ENCODE measurements at places on chromosomes 1 and 21.

- no peaks in the 10 kb centered on the region for H3K36me3 ChIP-seq
- H3K4me1 ChIP-seq, result no peaks in the 10 kb centered on the region
Measured at GRCh38 chr1:204882479-204882878, 11.8 kb downstream of the NFASC start.

GRCh38 chr1:231814021-231814420, 187.4 kb downstream of the DISC1 start:
- no peaks in the 10 kb centered on the region for H3K4me1 ChIP-seq
- DNase-seq, result no peak
- no peak overlapping the region for H3K27ac ChIP-seq
- H3K27me3 ChIP-seq, result no peaks in the 10 kb centered on the region
- no peaks in the 10 kb centered on the region for H3K36me3 ChIP-seq

DNA sequence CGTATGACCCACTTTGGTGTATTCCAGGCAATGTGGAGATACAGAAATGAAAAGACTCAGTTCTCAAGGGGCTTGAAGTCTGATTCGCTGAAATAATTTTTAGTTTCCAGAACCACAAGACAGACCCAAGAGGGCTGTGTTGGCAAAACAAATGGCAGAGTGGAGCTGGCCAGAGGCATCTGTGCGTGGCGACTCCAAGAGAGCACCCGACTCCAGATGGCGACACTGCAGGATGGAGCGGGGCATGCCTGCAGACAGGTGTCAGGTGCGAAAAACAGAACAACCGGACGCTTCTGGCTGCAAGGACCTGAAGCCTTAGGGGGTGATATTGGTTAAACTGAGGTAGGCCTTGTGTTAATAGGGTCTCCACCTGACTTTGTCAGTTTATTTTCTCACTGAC, 31.7 kb upstream of the COQ8A start:
- DNase-seq, result no peak
- no peaks in the 10 kb centered on the region for H3K27me3 ChIP-seq
- H3K36me3 ChIP-seq, result peaks cover 30% of the 10 kb centered on the region
- no peak overlapping the region for H3K27ac ChIP-seq
- no peak overlapping the region for H3K4me3 ChIP-seq

- H3K27ac ChIP-seq, result peak overlapping the region; percentile 67
- no peaks in the 10 kb centered on the region for H3K36me3 ChIP-seq
- no peak overlapping the region for H3K4me3 ChIP-seq
Measured at GRCh38 chr21:35850029-35850428, 210.3 kb downstream of the SETD4 start.

DNA sequence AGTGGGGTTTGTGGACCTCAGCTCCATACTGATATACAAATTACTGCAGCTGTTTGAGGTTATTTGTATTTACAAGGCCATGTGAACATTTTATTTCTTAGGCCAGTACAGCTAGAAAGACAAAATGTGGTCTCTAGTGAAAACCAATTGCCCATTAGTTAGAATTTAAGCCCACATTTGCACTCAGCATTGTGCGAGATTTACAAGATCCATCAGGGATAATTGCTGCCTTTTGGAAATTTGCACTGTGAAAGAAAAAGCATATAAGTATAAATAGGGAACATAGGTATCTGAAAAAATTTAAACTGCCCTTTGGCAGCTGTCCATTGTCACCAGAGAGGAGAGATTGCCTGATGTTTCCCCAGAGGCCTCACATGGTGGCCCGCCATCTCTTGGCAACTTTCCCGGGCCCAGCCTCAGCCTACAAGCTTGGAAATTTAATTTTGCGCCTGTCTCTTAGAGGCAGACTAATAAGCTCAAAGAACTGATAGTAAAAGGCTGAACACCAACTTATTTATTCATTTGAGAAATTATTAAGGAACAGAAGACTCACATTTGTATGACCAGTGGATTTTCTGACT, 120.7 kb downstream of the MAP3K21 start:
- DNase-seq, result no peak
- no peaks in the 10 kb centered on the region for H3K4me1 ChIP-seq
- no peak overlapping the region for H3K4me3 ChIP-seq
- no peaks in the 10 kb centered on the region for H3K36me3 ChIP-seq
- no peak overlapping the region for H3K27ac ChIP-seq
- no peaks in the 10 kb centered on the region for H3K27me3 ChIP-seq

- no peak overlapping the region for H3K4me3 ChIP-seq
- H3K4me1 ChIP-seq, result peaks cover 46% of the 10 kb centered on the region
- no peak for DNase-seq
- H3K27ac ChIP-seq, result peak overlapping the region; percentile 0
- H3K36me3 ChIP-seq, result no peaks in the 10 kb centered on the region
- no peaks in the 10 kb centered on the region for H3K27me3 ChIP-seq
Measured at GRCh38 chr1:21292984-21293536, 2.8 kb upstream of the ECE1 start.

GRCh38 chr1:1335792-1336248, 4.7 kb downstream of the TAS1R3 start:
- H3K27ac ChIP-seq, result no peak overlapping the region
- H3K36me3 ChIP-seq, result peaks cover 15% of the 10 kb centered on the region
- no peaks in the 10 kb centered on the region for H3K4me1 ChIP-seq

GRCh38 chr1:202547215-202547614, 163.0 kb downstream of the SYT2 start:
- H3K4me3 ChIP-seq, result no peak overlapping the region
- no peak overlapping the region for H3K27ac ChIP-seq
- H3K36me3 ChIP-seq, result no peaks in the 10 kb centered on the region
- peaks cover 6% of the 10 kb centered on the region for H3K4me1 ChIP-seq
- no peaks in the 10 kb centered on the region for H3K27me3 ChIP-seq

GRCh38 chr1:41486371-41487125, 2.1 kb upstream of the EDN2 start:
- no peaks in the 10 kb centered on the region for H3K27me3 ChIP-seq
- H3K4me3 ChIP-seq, result no peak overlapping the region
- H3K4me1 ChIP-seq, result peaks cover 52% of the 10 kb centered on the region
- H3K27ac ChIP-seq, result no peak overlapping the region

DNA sequence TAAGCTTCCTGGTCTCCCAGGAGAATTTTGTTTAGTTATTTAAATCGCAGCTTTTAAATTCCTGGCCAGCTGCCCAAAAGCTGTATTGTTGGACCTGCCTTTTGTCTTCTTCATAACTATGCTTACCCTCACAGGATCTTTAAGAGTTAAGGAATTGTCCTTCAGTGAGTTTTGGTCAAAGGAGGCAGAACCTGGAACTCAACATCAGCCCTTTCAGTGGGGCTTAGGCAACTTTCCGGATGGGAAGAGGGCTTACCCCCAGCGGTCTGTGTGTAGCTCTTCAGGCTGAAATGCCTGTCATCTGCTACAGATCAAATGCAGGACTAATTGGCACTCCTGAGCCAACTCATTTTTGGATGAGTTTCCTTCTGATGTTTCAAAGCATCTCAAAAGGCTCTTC, 402.6 kb downstream of the SIPA1L2 start:
- H3K4me3 ChIP-seq, result no peak overlapping the region
- H3K27me3 ChIP-seq, result no peaks in the 10 kb centered on the region
- H3K27ac ChIP-seq, result no peak overlapping the region
- no peaks in the 10 kb centered on the region for H3K4me1 ChIP-seq
- H3K36me3 ChIP-seq, result no peaks in the 10 kb centered on the region

GRCh38 chr1:223713546-223714420, 1.4 kb downstream of the CAPN2 start:
- H3K27ac ChIP-seq, result peak overlapping the region; percentile 99
- H3K36me3 ChIP-seq, result no peaks in the 10 kb centered on the region
- H3K4me1 ChIP-seq, result peaks cover 65% of the 10 kb centered on the region
- H3K4me3 ChIP-seq, result peak overlapping the region; percentile 91
- DNase-seq, result no peak

- H3K27me3 ChIP-seq, result no peaks in the 10 kb centered on the region
- peaks cover 55% of the 10 kb centered on the region for H3K4me1 ChIP-seq
- H3K36me3 ChIP-seq, result peaks cover 30% of the 10 kb centered on the region
- no peak overlapping the region for H3K27ac ChIP-seq
Measured at GRCh38 chr1:150615346-150616201, 13.8 kb downstream of the ENSA start.

DNA sequence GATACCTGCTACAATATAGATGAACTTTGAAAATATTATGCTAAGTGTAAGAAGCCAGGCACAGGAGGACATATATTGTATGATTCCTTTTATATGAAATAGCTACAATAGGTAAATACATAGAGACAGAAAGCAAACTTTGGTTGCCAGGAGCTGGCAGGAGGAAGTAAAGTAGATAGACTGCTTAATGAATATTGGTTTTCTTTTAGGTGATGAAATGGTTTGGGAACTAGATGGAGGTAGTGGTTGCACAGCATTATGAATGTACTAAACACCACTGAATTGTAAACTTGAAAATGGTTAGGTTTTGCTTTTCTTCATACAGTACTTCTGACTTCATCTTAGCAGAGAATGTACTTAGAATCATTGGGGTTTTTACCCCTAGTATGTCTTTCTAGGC, 21.5 kb downstream of the ABCB10 start:
- peaks cover 84% of the 10 kb centered on the region for H3K36me3 ChIP-seq
- no peak overlapping the region for H3K4me3 ChIP-seq

GRCh38 chr1:35406103-35406502, 137.6 kb downstream of the ZMYM4 start:
- peaks cover 21% of the 10 kb centered on the region for H3K36me3 ChIP-seq
- H3K4me1 ChIP-seq, result no peaks in the 10 kb centered on the region
- no peak overlapping the region for H3K27ac ChIP-seq
- H3K27me3 ChIP-seq, result no peaks in the 10 kb centered on the region

DNA sequence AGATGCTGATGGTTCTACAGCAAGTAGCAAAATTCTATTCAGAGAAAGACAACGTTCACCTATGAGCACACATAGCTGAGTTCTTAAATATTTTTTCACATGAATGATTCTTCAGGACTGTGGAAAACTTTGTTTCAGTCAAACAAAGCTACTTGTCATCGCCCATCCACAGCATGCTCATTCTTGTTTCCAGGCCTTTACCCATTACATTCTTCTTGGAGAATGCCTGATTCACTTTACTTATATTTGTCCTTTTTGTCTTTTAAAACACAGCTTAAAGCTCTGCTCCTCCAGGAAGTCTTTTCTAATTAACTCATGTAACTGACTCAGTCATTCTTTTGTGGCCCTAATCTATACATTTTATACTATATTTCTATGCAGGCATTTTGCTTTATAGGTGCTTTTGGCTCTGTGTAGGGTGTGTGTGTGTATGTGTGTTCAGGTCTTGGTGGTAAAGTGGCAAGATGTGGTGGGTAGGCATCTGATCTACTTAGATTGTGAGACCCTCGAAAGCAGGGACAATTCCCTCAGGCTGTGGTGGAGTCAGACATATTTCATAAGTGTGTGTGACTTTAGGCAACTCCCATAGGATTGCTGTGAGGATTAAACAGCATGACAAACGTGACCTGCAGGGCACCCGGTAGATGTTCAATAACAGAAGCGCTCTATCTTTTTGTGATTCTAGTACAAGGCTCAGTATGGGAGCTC, 11.8 kb upstream of the MARK1 start:
- H3K4me1 ChIP-seq, result no peaks in the 10 kb centered on the region
- H3K27me3 ChIP-seq, result no peaks in the 10 kb centered on the region
- H3K27ac ChIP-seq, result no peak overlapping the region

DNA sequence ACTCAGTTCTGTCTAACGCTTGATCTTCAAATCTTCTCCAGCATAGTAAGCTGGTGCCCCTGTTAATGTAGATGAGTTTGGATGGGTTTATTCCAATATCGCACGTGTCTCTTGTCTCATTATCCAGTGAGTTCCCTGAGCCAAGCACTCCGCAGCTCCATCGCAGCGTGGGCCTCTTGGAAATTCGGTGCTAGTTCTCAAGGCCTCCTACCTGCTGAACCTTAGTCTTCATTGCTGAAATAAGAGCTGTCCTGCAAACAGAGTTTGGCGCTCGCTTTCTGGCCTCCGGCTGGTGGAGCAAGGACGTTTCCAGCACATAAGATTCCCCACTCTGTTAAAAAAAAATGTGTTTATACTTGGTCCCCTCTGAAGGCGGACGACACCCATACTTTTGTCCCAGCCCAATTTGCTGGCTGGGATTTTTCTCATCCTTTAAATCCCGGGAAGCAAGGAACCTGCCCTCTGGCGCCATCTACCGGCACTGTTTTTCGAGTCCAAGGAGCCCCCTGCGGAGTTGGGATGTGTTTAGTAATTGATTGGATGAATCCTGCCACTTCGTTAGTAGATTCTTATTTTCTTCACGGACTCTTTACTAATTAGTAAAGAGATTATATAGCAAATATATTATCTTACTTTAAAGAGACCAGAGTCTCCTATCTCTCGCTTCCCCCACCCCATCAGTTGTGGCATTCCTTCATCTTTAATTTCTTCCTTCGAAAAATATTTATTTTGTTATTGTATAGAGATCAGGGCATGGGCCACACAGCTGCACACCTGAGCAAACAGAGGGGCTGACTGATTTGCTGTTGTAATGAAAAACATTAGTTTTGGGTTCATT, 14.7 kb downstream of the JUN start:
- no peak overlapping the region for H3K27ac ChIP-seq
- peaks cover 36% of the 10 kb centered on the region for H3K4me1 ChIP-seq
- peak; percentile 96 for DNase-seq
- H3K36me3 ChIP-seq, result no peaks in the 10 kb centered on the region
- H3K4me3 ChIP-seq, result no peak overlapping the region

DNA sequence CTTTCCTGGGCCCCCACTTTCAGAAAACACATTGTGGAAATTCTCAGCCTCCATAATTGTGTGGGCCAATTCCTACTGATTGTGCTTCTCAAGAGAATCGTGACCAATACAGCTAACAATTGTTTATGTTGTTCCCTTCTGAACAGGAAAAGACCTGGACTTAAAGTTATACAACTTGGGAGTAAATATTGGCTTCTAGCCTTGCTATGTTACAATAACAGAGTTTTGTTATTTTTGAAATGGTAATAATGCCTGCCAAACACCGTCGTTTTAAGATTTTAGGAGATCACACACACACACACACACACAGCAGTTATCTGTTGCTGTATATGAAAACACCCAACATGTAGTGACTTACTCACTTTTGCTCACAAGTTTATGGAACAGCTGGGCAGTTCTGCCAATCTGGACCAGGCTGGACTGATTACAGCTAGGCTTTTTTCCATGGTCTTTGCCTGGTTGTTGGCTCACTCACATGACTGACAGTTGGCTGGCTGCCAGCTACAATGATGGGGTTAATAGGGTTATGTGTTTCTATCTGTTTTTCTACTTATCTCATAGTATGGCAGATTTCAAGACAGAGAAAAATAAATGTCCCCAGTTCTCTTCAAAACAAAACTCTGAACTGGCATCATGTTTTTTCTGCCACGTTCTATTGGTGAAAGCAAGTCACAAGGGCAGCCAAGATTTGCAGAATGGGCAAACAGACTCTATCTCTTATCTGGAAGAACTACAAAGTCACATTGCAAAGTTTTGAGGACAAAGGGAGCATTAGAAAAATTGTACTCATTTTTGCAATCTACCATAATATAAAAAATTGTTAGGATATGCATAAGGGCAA, 447.5 kb downstream of the NEGR1 start:
- H3K27ac ChIP-seq, result no peak overlapping the region
- no peak overlapping the region for H3K4me3 ChIP-seq
- no peaks in the 10 kb centered on the region for H3K27me3 ChIP-seq
- H3K36me3 ChIP-seq, result no peaks in the 10 kb centered on the region
- no peaks in the 10 kb centered on the region for H3K4me1 ChIP-seq

GRCh38 chr21:35399002-35399530, 350.0 kb upstream of the RUNX1 start:
- no peaks in the 10 kb centered on the region for H3K4me1 ChIP-seq
- H3K36me3 ChIP-seq, result no peaks in the 10 kb centered on the region
- H3K27me3 ChIP-seq, result no peaks in the 10 kb centered on the region
